ENCODE measurements at places on chromosomes 11 and 22. TPM values are rescaled to one million over a fixed set of nuclear protein-coding genes. Genes with fewer than 3 reads are reported as not detected.

DNA sequence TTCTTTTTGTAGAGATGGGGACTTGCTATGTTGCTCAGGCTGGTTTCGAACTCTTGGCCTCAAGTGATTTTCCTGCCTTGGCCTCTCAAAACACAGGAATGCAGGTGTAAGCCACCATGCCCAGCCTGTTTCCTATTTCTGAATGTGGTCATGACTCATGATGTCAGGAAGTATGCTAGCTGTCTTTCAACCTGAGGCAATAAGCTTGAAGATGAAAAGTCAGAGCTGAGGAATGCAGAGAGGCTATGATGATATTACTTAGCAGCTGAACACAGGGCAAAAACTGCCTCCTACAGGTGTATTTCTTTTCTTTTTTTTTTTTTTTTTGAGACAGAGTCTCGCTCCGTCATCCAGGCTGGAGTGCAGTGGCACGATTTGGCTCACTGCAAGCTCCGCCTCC, 9.0 kb upstream of the NUCB2 start:
- DNase-seq, result no peak

GRCh38 chr22:48248901-48249455, 1486.5 kb downstream of the TBC1D22A start:
- DNase-seq, result no peak

NEFH gene
- total RNA-seq, result 0.28 TPM

RIMBP3B gene
- total RNA-seq, result not detected

PKP3 gene
- not detected for total RNA-seq

TMEM25 gene
- 14.0 TPM for total RNA-seq

- no peak for DNase-seq
Observed at GRCh38 chr11:77130763-77131513, 2.9 kb downstream of the MYO7A start.

GRCh38 chr11:26331911-26332571, at the start of gene ANO3:
Gene ANO3, plus strand, starts transcription at chr11:26332130. Its CDS starts 146 bp downstream, at chr11:26332276.
- no peak for DNase-seq

GRCh38 chr11:68678031-68678441, 6.3 kb upstream of the GAL start:
- no peak for DNase-seq
